ENCODE measurements at places on chromosomes 3 and 15.

DNA sequence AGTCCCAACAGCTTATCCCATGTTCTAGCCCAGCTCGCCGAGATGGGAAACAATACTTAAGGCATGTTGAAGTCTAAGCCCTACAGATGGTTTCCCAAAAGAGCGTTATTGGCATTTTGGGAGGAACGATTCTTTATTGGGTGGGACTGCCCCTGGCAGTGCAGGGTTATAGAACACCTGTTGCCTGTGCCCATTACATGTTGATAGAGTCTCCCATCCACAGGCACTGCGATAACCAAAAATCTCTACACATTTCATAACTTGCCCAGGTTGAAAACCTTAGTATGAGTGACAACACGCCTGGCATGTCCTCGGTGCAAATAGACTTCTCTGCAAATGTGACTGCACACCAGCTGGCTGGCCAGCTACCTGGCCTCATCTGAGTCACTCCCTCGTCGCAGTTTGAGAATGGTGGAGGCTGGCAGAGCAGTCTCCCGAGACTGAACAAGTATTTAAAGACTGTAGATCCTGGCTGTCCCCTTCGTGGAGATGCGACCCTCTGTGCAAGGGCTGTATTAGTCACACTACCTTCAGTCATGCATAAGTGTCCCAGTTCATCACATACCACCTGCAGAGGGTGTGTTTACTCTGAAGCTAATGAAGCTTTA lies 18.7 kb downstream of the ZNF80 start:
- DNase-seq = no peak

DNA sequence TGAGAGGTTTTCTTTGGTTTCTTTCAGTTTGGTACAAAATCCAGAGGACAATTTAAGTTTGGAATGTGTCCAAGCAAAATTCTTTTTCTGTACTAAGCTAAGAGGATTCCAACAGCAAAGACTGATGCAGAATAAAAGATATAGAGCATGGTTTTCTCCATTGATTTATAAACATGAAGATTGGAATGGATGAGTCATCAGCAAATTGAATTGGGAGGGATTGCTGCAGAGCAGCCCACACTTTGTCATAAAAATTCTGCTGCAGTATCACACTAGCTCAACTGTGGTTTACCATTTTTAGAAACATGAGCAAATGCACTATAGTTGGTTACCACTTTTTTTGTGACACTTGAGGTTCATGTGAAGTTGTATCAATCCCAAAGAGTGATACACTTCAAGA lies 16.1 kb upstream of the LARP6 start:
- no peak for DNase-seq

GRCh38 chr3:11534793-11535101 lies 109.0 kb downstream of the VGLL4 start:
- no peak for DNase-seq

DNA sequence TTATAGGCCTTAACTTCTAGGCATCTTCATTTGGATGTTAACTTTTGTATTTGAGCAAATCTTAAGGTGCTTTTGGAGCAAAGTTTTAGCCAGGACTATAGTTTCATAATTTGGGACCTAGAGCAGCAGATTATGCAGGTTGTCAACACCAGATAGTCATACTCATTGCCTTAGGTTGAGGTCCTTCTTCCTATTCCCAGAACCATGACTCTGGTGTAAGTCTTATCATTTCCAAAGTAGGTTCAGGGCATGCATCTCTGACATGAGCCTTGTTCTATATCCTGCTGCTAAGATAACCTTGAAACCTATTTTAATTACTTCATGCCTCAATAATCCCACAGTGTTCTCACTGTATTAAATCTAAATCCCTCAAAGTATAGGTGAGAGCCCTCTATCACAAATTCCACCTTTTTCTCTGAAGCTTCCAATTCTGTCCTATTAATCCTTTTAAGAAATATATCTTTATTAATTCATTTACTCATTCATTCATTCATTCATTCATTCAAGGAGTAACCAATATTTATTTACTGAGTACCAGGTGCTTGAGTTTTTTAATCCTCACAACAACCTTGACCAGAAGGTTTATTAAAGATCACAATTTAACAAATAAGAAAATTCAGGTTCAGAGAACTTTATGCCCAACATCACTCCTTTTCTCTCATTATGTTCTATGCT lies 2.7 kb upstream of the FNDC3B start:
- no peak for DNase-seq

- no peak for DNase-seq
Observed at GRCh38 chr3:194281766-194282165, 69.4 kb downstream of the CPN2 start.

- DNase-seq = no peak
Observed at GRCh38 chr3:128808672-128809071, 70.7 kb upstream of the ACAD9 start.

DNA sequence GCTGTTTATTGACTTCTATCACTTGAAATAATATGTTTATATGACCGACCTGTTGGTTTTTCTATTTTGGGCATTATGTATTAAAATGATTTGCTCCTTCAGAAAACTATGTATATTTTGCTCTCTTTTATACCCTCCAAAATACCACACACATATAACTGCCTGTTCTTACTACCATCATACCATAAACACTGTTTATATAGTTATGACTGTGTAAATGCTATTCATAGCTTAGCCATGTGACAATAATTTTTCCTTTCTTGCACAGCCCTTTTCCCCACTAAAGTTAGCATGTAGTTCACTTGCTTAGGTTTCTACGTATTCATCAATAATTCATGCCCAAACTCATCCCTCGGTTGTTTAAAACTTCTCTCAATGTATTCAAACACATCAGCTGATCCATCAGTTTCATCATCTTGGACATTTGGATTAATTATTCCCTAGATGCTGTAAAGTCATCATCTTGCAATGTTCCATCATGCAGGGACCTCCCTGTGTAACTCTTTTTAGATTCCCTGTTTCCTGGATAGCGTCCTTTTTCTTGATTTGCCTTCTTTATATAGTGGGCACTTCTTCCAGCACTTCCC lies 8.2 kb upstream of the RYK start:
- DNase-seq = no peak
